Memory B cell (primary cell): ENCODE measurements at places on chromosomes 13 and 19.

DNA sequence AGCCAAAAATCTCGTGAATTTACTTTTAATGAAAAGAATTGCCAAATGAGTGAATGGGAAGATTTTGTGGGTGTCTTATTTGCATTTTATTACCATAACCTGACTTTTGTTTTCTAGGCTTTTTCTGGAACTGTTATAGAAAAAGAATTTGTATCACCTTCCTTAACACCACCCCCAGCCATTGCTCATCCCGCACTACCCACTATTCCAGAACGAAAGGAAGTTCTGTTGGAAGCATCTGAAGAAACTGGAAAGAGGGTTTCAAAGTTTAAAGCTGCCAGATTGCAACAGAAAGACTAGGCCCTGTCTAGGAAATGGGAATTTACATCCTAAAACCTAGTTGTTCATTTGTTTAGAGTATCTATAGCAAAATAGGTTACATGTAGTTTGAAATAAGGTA lies 72.7 kb downstream of the URI1 start:
- no peak for DNase-seq

- no peak for DNase-seq
Measured at GRCh38 chr13:33761740-33762139, 56.2 kb upstream of the RFC3 start.

DNA sequence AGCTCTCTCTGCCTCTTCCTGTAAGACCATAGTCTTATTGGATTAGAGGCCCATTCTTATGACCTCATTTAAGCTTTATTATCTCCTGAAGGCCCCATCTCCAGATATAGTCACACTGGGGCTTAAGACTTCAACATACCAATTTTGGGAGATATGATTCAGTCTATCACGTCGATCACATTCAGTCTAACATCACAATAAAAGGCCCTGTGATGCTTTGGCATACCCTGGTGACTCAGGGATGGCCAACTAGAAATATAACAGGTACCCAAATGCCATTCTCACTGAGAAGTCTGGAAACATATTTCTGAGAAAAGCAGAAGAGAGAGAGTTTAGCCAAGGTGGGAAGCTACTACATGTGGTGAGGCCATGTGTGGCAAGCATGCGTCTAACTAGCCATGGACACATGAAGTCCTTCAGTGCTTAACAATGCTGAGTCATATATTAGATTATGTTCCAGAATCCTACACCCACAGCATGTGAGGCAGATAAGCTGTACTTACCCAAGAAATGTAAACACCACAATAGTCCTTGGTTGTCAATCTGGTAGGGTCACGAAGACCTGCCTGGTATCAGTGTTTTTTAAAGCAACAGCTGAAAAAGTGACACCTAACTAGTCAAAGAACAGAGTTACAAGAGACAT lies 485.1 kb downstream of the FOXO1 start:
- no peak for DNase-seq

DNA sequence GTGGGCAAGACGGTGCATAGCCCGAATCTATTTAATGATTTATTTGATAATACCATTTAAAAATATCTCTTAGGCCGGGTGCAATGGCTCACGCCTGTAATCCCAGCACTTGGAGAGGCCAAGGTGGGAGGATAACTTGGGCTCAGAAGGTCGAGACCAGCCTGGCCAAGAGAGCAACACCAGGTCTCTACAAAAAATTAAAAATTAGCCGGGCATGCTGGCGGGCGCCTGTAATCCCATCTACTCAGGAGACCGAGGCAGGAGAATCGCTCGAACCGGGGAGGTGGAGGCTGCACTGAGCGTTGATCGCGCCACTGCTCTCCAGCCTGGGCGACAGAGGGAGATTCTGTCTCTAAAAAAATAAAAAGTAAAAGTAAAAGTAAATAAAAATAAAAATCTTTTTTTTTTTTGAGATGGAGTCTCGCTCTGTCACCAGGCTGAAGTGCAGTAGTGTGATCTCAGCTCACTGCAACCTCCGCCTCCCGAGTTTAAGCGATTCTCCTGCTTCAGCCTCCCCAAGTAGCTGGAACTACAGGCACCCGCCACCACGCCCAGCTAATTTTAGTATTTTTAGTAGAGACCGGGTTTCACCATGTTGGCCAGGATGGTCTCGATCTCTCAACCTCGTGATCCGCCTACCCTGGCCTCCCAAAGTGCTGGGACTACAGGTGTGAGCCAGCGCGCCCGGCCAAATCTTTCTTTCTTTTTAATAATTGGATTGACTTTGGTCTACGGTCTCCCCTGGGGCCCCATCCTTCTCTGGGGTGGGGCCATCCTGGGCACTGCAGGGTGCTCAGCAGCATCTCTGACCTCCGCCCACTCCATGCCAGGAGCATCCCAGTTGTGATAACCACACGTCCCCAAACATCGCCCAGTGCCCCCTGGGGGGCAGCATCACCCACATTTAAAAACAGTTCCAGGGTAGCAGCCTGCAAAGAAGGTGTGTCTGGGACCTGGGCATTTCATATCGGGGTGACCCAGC lies 90.7 kb downstream of the GNG7 start:
- DNase-seq = no peak

GRCh38 chr19:14167576-14168138 lies 31.3 kb upstream of the ASF1B start:
- no peak for DNase-seq

GRCh38 chr19:50496189-50497021 lies 14.6 kb downstream of the JOSD2 start:
- no peak for DNase-seq

DNA sequence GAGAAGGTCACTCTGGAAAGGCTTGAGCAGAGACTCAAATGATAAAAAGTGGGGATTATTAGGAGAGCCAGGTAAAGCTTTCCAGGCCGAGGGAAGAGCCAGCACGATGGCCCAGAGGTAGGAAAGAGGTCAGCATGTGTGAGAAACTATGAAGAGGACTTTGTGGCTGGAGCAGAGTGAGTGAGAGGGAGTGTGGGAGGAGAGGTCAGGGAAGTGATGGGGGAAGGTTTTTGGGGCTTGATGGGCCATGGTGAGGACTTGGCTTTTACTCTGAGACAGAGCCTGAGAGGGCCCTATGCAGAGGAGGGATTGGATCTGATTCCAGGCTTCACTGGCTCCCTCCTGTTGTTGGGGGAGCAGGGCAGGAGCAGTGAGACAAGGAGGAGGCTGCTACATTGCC lies 5.3 kb downstream of the CATSPERG start:
- no peak for DNase-seq

GRCh38 chr13:84487752-84488151 lies 605.5 kb upstream of the SLITRK1 start:
- DNase-seq = no peak

- DNase-seq = no peak
Measured at GRCh38 chr13:91308299-91308698, 39.2 kb upstream of the MIR17HG start.

- no peak for DNase-seq
Measured at GRCh38 chr13:65057986-65058385, 2172.2 kb downstream of the PCDH9 start.

GRCh38 chr13:20337884-20338551 lies 105.9 kb upstream of the GJB6 start:
- DNase-seq = no peak

- DNase-seq = no peak
Measured at GRCh38 chr13:51475727-51476501, 23.1 kb upstream of the INTS6 start.

- DNase-seq = no peak
Measured at GRCh38 chr19:1240925-1241324, 626 bp upstream of the ATP5F1D start.
